ENCODE measurements at places on chromosomes 1 and 21.

DNA sequence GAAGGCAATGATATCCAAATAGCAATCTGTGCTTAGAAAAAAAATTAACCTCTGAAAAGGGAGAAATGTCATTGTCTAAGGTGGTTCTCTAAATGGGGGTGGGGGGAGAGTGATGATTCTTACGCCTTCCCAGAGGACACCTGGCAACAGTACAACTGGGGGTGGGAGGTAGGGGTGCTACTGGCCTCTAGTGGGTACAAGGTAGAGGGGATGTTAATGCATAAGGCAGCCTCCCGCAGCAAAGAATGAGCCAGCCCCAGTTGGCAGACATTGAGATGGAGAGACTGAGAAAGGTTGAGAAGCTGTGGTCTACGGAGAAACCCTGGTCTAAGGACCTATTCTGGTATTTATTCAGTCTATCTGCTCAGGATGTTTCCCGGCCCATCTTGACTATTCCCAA is 472.2 kb upstream of the RUNX1 start:
- H3K36me3 ChIP-seq, result no peaks in the 10 kb centered on the region
- DNase-seq, result no peak
- H3K27me3 ChIP-seq, result no peaks in the 10 kb centered on the region
- no peak overlapping the region for H3K4me3 ChIP-seq
- no peak overlapping the region for H3K27ac ChIP-seq

- no peaks in the 10 kb centered on the region for H3K36me3 ChIP-seq
- peaks cover 5% of the 10 kb centered on the region for H3K4me1 ChIP-seq
- no peak for DNase-seq
These were observed 10.5 kb upstream of the PGD start for GRCh38 chr1:10388387-10388715.

DNA sequence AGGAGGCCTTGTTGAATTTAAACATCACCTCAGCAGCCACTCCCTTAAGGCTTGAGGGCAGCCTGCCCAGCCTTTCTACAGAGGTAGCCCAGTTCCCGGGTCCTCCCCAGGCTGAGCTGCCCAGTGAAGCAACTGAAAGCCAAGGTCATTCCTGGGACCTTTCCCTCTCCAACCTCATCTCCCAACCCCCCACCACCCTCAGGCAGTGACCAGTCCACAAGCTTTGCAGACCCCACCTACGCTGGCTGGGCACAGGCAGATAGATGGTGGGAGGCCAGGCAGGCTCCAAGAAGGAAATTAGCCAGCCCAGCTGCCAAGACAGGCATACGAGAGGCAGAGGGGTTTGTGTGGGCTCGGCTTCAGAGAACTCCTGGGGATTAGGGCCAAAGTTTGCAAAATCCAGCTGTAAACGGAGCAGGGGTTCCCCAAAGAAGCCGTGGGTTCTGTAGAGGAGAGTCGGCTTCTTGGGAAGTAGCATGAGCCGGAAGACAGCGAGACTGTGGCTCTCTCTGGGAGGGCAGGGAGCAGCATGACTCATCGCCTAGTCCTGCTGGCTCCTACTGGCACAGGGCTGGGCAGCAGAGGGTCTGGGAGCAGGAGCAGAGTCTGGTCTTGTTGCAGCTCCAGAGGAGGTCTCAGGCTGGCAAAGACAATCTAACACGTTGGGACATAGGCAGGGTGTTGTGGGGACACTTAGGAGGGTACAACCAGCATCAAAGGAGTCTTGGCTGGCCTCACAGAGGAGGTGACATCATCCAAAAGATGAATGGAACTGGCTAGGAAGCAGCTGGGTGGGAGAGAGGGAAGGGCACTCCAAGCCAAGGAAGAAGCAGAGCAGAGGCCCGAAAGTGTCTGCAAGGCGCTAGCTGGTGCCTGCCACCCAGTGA is 2.8 kb upstream of the ZC3H12A start:
- peaks cover 38% of the 10 kb centered on the region for H3K4me1 ChIP-seq
- H3K4me3 ChIP-seq, result peak overlapping the region; percentile 22
- no peaks in the 10 kb centered on the region for H3K27me3 ChIP-seq
- H3K36me3 ChIP-seq, result no peaks in the 10 kb centered on the region
- peak; percentile 72 for DNase-seq

DNA sequence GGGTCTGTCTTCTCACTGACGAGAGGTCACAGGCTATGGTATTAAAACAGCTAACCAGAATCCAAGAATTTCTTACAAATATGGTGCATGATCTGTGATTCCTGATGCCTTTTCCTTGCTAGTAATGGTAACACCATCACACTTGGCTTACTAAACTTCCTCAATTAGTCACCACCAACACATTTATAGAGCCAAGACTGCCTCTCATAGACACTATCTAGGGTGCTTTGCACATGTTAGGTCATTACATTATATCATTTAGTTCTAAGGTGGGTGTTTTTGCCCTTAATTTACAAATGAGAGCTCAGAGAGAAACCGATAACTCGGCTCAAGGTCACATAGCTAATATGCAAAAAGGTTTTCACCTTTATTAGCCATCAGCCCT is 8.7 kb downstream of the KIF21B start:
- H3K4me3 ChIP-seq, result no peak overlapping the region
- H3K27ac ChIP-seq, result no peak overlapping the region
- peaks cover 3% of the 10 kb centered on the region for H3K27me3 ChIP-seq

DNA sequence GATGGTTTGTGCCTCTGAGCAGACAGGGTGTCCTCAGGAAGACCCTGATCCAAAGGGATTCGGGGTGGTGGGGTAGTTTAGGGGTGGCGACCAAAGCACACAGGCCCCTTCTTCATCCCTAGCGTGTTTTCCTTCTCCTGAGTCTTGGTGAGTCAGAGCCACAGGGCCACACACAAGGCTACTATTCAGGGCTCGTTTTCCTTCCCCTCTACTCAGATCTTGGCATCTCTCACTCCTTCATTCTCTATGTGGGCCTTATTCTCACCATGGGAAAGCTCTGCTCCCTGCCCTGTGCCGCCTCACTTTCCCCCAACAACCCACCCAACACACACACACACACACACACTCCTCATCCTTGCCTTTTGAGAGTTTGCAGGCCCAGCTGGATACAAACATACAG is 43.6 kb upstream of the WNT2B start:
- no peak overlapping the region for H3K4me3 ChIP-seq
- H3K4me1 ChIP-seq, result peaks cover 14% of the 10 kb centered on the region
- H3K36me3 ChIP-seq, result no peaks in the 10 kb centered on the region
- no peak for DNase-seq

- H3K27ac ChIP-seq, result peak overlapping the region; percentile 62
- H3K36me3 ChIP-seq, result no peaks in the 10 kb centered on the region
- H3K4me1 ChIP-seq, result peaks cover 40% of the 10 kb centered on the region
- no peaks in the 10 kb centered on the region for H3K27me3 ChIP-seq
These were observed 9.0 kb downstream of the CLIC4 start for GRCh38 chr1:24754229-24754628.

- H3K27me3 ChIP-seq, result no peaks in the 10 kb centered on the region
- no peaks in the 10 kb centered on the region for H3K4me1 ChIP-seq
- no peak for DNase-seq
- H3K36me3 ChIP-seq, result no peaks in the 10 kb centered on the region
These were observed 22.0 kb downstream of the SELL start for GRCh38 chr1:169689395-169689794.

GRCh38 chr1:233289676-233290075 is 5.8 kb downstream of the PCNX2 start:
- no peaks in the 10 kb centered on the region for H3K4me1 ChIP-seq
- H3K36me3 ChIP-seq, result no peaks in the 10 kb centered on the region
- H3K27ac ChIP-seq, result no peak overlapping the region
- DNase-seq, result no peak

GRCh38 chr1:219296430-219297355 is 123.0 kb downstream of the LYPLAL1 start:
- no peaks in the 10 kb centered on the region for H3K4me1 ChIP-seq
- no peaks in the 10 kb centered on the region for H3K27me3 ChIP-seq

GRCh38 chr1:56070601-56071000 is 508.8 kb downstream of the PLPP3 start:
- H3K4me3 ChIP-seq, result no peak overlapping the region
- no peaks in the 10 kb centered on the region for H3K27me3 ChIP-seq

- no peak overlapping the region for H3K27ac ChIP-seq
- H3K4me1 ChIP-seq, result no peaks in the 10 kb centered on the region
- no peak for DNase-seq
- no peaks in the 10 kb centered on the region for H3K36me3 ChIP-seq
These were observed 134.2 kb upstream of the FGGY start for GRCh38 chr1:59162665-59163064.

All from heart left ventricle (tissue), 16 donors.